CD4-positive, CD25-positive, alpha-beta regulatory T cell (primary cell): ENCODE measurements at places on chromosomes 12 and 14.

GRCh38 chr12:47268501-47269454 is 189.0 kb upstream of the AMIGO2 start:
- no peak for DNase-seq

- DNase-seq, result peak; percentile 55
Observed at GRCh38 chr12:53220694-53221202, 11.3 kb downstream of the RARG start.

- DNase-seq, result no peak
Observed at GRCh38 chr12:92094751-92095161, 50.9 kb downstream of the BTG1 start.

DNA sequence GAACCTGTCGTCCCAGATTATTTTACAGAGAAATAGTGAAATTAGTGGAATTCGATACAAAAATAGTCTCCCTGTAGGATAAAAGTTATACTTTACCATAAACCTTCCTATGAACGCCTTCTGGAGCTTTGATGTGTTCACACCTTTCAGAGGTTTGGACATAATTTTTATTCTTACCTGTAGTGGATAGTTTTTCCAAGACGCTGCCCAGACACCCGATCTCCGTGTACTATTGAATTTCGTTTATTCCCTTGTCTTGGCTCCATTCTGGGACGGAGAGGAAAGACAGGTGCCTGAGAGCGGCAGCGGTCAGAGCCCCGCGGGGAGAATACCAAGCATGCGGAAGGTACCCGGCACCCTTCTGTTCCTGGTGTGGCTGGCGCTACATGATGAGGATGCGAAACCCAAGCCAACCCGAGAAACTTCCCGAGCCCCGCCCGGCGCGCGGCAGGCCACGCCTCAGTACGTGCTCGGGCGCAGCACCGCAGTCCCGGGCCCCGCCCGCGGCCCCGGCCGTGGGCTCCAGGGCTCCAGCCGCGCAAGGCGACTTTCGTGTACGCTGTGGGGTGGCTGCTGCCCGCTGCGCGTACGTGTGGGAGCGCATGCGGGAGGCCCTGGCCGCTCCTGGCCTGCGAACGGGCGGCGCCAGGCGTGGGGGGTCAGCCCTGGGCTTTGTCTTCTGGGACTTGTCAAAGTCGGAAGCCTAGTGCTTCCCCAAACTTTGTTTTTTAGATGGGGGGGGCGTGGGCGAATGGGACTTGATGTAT is 11.3 kb upstream of the SNAPC1 start:
- DNase-seq, result peak; percentile 74

DNA sequence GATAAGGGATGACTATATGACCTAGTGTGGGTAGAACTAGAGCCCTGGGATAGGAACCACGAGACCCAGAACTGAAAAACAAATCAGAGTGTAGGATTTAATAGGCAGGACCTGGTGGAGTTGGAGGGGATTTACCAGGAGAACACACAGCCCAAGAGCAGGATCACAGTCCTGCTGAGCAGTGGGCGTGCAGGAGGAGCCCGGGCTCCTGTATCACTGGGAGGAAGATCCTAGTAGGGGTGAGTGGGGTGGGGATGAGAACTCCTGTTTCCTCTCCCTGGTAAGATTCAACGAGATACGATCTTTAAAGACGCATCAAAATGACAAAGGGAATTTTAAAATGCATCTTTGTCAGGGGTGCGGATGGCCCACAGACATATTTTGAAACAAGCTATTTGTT is 220.1 kb downstream of the GALC start:
- DNase-seq, result no peak

DNA sequence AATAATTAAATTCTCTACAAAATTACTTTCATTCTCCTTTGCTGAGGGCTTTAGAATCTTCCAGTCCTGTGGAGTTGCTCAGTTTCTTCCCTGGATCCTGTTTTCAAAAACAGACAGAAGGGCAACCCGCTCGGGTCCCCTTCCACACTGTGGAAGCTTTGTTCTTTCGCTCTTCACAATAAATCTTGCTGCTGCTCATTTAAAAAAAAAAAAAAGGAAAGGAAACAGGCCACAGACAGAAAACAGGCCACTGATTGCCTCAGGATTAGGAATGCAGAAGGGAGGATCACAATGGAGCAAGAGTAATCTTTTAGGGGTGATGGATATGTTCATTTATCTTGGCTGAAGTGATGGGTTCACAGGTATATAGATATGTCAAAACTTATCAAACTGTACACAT is 29.5 kb upstream of the HIGD1C start:
- DNase-seq, result no peak

DNA sequence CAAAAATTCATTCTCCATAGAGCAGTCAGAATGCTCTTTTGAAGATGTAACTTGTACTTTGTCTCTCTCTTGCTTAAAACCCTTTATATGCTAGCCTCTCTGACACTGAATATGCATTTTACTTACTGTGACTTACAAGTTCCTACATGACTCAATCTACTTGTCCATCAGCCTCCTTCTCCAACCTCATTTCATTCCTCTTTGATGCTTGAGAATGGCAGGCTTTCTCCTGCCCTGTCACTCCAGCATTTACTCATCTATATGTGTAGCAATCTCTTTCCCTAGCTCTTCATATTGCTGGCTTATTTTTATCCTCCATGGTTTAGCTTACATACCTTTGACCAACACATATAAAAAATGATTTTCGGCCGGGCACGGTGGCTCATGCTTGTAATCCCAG is 561.9 kb downstream of the CCER1 start:
- no peak for DNase-seq

- DNase-seq, result no peak
Observed at GRCh38 chr14:52356025-52356424, 41.9 kb downstream of the PTGER2 start.

DNA sequence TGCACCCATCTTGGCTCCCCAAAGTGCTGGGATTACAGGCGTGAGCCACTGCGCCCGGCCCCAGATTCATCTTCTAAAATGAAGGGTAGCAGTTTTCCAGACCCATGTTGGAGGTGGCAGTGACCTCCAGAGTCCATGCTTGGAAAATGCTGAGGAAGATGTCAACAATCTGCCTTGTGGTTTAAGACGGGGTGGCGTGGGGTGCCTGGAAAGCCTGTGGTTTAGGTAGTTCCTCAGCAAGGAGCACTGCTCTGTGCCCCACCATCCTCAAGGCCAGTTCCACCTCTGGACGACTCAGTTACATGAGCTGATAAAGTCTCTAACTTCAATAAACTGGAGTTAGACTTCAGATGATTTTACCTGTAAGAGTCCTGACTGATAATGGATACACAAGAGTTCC is 48.6 kb downstream of the DRAM1 start:
- no peak for DNase-seq

DNA sequence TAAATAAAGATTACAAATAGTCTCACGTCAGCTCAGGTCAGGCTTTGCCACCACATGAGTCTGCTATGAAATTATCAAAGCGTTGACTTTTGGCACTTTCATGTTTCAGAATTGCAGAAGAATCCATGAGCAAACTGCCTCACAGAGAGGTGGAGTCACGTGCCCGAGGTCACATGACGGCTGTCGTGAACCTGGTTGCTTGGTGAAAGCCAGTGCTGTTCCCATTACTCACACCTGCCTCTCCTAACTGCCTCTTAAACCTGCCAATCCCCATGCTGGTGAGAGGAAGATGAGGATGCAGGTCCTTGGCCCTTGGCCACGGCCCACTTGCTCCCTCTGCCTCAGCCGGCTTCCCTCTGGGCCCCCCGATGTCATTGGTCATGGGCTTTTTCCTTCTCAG is 272.7 kb downstream of the BCL11B start:
- no peak for DNase-seq

DNA sequence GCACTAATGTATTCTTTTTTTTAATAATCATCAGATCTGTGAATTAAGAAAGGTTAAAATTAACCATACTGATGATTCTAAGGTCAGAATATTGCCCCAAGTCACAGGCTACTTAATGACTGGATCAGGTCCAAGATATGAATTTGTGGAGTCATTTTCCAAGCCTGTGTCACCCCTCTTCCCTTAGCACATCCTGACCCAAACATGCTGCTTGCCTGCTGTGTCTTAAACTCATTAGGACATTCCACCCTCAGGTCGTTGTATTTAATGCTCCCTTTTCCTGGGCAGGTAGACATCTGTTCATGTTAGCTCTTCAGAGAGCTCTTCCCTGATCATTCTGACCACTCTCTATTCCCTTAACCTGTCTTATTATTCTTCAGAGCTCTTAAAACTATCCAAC is 463.5 kb upstream of the PDE3A start:
- no peak for DNase-seq

DNA sequence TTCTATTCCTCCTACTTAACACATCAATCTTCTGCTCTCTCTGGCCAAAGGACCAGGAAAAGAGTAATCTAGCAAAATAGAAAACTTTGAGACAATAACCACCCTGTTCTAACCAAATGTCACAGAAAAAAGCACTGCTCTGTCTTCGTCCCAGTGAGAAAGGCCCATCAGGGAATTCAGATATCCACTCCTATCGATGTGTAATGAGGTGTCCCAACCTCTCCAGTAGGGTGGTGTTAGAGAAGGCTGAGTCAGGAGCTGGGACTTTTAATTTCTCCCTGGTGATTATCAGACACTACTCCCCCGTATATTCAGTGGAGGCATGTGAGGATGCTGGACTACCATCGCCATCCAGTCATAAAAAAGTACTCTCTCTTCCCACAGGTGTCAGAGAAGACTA is 130.3 kb downstream of the TMTC3 start:
- no peak for DNase-seq

DNA sequence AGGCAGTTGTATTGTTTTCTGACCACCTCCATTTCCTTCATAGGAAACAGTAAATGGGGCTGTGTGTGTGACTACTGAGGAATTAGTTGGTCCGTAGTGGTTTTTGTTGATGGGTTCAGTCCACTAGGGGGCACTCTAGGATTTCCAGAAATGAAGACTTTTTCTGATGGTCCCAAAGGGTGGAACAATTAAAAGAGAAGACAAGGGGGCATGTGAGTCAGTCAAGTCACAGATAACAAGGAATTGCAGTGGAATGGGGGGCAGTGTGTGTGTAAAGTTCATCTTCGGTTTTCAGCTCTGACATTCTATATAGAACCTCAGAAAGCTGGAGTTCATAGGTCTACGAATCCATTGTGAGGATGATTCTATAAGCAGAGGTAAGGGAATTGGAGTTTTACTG is 186.6 kb upstream of the OR4E1 start:
- peak; percentile 48 for DNase-seq

GRCh38 chr14:60169722-60170121 is 4.5 kb upstream of the DHRS7 start:
- DNase-seq, result no peak

GRCh38 chr12:115709540-115710011 is 567.9 kb downstream of the MED13L start:
- no peak for DNase-seq

- DNase-seq, result no peak
Observed at GRCh38 chr14:92397953-92398564, 75.1 kb downstream of the SLC24A4 start.

DNA sequence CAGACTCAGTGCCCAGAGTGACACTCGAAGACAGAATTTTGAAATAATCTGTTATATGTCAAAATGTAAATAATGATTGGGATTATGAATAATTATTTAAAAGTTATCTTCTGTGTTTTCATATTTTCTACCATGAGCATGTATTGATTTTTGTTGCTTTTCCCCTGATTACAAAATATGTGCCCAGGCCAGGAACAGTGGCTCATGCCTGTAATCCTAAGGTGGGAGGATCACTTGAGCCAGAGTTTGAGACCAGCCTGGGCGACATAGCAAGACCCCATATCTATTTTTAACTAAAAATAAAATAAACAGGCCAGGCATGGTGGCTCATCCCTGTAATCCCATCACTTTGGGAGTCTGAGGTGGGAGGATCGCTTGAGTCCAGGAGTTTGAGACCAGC is 13.5 kb downstream of the PSMA6 start:
- no peak for DNase-seq

- peak; percentile 49 for DNase-seq
Observed at GRCh38 chr12:43776498-43776897, 17.7 kb downstream of the IRAK4 start.

DNA sequence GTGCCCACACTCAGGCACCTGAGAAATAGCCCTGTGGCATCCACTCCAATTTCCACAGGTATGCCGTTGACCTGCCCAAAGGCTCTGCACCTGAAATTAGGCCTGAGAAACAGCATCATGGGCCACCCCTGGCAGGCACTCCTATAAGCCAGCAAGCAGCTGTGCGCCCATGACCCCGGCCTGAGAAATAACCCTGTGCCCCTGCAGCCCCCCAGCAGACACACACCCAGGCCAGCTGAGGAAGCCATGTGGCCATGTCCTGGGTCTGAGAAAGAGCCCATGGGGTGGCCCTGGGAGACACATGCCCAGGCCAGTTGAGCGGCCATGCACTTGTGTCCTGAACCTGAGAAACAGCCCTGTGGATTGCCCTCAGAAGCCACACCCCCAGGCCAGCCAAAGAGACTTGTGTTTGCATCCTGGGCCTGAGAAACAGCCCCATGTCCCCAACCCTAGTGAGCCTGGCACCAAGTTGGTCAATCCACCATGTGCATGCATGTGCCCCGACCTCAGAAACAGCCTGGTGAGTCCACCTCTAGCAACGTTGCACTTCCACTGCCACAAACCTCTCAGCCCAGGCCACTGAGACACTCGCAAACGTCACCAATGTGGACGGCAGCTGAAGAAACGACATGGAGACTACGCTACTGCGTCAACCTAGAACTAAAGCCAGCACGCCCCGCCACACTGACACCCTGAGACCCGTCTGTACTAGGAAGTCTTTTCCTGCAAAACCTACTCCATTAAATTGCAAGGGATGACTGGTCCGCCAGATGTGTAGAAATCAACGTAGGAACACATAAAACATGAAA is 411.9 kb downstream of the TMEM121 start:
- no peak for DNase-seq

DNA sequence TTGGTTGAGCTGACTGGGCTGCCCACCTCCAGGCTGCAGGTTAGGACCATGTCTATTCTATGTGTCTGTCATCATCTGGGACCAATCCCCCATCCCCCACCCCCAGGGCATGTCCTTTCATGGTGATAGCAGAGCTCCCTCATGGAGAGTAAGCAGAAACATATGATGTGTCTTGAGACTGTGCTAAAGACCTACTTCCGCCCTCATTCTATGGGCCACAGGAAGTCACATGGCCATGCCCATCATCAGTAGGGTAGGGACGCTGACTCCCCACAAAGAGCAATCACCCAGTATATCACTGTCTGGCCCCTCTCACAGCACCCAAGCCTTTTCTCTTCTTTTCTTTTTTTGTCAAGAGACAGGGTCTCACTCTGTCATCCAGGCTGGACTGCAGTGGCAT is 99.7 kb downstream of the CMKLR1 start:
- no peak for DNase-seq

GRCh38 chr14:88616697-88617096 is 53.9 kb downstream of the ZC3H14 start:
- no peak for DNase-seq

- peak; percentile 1 for DNase-seq
Observed at GRCh38 chr12:127125607-127126259, 1141.2 kb upstream of the TMEM132C start.

GRCh38 chr12:104546575-104546974 is 89.8 kb downstream of the CHST11 start:
- no peak for DNase-seq

- no peak for DNase-seq
Observed at GRCh38 chr14:95857275-95857674, 19.4 kb upstream of the TUNAR start.

GRCh38 chr12:58592475-58593207 is 327.7 kb downstream of the LRIG3 start:
- DNase-seq, result no peak
